ENCODE measurements at places on chromosomes 4 and X.
A peak's percentile ranks its signal among the peaks of the same experiment; 100 is the strongest.

DNA sequence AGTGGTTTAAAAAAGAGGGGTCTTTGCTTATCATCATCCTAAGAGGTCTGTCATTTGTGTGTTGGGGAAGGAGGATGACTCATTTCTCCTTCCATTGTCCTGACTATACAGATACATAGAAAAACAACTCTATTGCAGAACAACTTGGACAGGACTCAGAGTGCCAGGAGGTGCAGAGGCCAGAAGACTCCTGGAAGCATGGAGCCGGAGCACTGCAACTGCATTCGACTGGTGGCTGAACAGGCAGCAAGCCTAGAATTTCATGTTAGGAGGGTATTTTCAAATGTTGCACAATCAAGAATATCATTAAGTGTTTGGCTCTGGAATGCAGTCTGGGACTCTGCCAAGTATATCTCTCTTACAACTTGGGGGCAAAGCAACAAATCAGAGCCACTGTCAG is 35.0 kb upstream of the MAML3 start:
- peak; percentile 24 for DNase-seq

DNA sequence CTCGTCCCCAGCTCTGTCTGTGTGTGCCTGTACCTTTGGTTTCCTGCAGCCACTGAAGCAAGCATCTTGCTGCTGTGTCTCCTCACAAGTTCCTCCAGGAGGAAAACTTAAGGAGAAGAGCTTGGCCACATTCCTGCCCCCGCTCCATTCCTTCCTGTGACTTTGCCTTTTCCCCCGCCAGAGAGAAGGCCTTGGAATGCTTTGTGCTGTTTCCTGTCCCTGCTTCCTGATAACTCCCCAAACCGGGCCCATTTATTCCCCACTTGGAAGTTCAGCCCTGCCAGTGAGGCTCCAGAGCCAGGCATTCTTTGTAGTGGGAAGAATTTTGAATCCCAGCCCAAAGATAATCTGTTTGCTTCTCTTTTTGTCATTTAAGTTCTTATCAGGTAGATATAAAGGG is 33.1 kb downstream of the SMIM10L2A start:
- DNase-seq: no peak

- no peak for DNase-seq
Observed at GRCh38 chr4:102575369-102576129, 74.4 kb downstream of the NFKB1 start.

DNA sequence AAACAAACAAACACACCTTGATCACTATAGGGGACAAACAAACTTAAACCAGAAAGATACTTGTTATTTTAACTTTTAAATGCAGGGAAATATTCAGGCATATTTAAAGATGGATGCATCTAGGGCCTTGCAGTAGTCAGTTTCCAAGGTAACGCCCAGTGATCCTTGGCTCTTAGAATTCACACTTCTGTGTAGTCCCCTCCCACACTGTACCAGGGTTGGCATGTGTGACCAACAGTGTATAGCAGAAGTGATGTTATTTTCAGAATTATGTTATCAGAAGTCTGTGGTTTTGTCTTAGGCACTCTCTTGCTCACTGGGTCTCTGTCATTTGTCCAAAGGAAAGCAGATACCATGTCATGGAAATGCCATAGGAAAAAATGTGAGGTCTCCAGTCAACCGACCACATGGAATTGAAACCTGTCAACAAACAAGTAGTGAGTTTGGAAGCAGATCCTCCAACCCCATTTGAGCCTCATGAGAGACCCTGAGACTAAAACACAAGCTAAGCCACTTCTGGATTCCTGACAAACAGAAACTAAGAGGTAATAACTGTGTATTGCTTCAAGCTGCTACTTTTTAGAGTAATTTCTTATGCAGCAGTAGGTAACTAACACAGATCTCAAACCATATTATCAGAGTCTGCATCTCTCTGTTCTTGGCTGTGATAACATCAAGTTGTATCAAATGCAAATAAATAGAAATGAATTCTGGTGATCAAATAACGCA is 670.3 kb downstream of the KCTD8 start:
- no peak for DNase-seq

DNA sequence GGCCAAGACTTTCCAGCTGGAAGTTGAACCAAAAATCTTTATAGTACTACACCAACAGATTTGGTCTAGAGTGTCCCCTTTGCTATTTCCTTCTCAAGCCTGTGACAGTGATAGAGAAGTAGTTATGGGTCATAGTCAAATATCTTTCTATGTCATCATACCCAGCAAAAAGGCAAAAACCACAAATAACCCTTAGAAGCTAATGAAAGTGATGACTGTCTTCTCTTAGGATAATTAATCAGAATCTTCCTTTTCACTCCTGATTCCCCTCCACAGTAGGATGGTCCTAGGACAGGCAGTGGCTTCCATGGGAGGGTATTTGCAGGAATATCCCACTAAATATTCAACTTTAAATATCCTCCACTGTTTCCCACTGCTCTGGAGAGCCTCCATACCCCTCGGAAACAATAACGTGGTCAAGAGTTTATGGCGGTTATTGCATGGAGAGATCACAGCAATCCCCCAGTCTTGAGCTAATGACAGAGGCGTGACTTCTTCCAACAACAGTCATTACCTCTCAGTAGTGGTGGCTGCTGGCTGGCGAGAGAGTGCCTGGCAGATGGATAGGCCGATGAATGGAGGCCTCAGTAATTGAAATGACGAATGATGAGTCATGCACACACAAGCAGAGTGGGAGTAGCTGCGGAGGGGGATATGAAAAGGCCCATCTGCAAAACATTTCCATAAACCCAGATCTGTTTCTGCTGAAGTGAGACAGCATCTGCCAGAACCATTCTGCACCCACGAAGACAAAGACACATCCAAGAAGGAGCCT is 154.9 kb downstream of the STK32B start:
- peak; percentile 60 for DNase-seq

- DNase-seq: no peak
Observed at GRCh38 chr4:53004497-53005148, 142.5 kb downstream of the RASL11B start.

DNA sequence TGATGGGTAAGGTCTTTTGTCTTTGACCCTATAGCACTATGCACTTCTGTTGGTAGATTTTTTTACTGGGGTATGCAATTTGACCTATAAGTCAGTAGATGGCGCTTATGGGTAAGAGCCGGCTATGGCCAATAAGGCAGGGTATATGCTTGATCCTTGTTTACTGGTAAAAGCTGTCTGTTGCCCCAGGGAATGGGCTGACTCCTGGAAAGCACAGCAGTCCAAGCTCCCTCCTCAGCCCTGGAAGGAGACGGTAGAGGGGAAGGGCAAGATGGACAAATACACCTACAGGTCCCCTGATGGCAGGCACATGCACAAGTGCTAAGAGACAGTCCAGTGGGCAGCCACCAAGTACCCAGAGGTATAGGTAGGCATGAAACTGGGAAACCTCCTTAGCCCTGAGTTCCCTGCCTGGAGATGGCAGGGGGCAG is 63.7 kb downstream of the ADAMTS3 start:
- peak; percentile 10 for DNase-seq

GRCh38 chr4:122826553-122827257 is at the start of gene FGF2:
TSS of gene FGF2 (plus strand) at chr4:122826831. CDS start at chr4:122827175, 344 bp downstream.
- no peak for DNase-seq

GRCh38 chrX:153755136-153755535 is 8.9 kb upstream of the PLXNB3 start:
- DNase-seq: no peak

- DNase-seq: no peak
Observed at GRCh38 chr4:25417014-25417413, 40.0 kb downstream of the ANAPC4 start.

- DNase-seq: peak; percentile 69
Observed at GRCh38 chr4:184514121-184514988, 40.0 kb upstream of the IRF2 start.

- DNase-seq: no peak
Observed at GRCh38 chr4:183789657-183790056, 115.5 kb upstream of the STOX2 start.

DNA sequence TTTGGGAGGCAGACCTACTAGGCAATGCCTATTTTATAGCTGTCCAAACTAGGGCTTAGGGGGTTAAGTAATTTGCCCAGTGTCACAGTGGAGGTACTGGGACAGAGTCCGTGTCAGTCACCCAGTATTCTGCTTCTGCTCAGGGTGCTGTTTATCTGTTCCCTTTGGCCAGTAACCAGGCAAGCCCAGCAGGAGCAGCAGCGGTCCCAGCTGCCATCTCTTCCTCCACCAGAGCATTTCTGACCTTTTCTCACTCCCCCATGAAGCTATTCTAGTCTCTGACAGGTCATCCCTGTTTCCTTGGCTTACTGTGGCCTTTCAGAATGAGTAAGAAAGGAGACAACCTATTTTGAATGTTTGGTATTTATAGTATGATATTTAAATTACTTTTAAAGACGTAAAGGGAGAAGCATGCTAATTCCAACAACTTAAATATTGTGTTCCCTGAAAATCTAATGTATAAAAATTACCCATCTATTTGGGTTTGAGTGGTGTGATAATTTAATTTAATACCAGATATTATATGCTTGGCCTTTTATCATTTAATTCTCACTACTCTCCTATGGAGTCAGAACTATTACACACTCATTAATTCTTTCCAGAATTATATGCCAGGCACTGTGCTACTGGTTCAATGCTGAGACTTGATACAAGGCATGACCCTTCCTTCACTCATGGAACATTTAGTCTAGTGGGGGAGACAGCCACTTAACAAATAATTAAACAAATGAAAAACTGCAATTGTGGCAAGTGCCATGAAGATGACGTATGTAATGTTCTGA is 60.6 kb downstream of the RPS6KA3 start:
- no peak for DNase-seq

DNA sequence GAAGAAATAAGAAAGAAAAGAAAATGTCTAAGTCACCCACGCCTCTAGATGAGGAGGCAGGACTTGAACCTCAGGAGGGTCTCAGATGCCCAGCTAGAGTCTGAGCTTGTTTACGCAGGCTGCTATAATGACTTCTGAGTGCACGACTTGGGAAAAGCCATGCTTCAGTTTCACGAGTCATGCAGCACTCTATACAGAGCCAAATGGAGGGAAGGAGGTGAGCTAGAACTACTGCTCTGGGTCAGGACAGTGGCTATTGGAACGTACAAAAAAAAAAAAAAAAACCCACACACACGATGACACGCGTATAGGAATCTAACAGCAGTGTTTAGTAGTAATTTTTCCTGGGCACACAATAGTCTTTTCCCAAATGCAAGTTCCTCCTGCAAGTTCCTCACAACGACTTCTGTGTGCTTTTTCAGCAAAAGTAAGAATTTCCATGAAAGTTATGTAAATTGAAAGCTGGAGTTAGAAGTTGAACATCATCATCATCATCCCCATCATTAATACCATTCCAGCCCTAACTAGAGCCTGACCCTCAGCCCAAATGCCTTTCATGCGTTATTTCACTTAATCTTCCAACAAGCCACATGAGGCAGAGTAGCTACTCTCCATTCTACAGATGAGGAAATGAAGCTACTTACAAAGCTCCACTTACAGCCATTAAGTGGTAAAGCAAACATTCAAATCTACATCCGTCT is 36.6 kb downstream of the IRF2 start:
- no peak for DNase-seq

GRCh38 chrX:357693-358471 is 28.8 kb downstream of the PPP2R3B start:
- DNase-seq: no peak

DNA sequence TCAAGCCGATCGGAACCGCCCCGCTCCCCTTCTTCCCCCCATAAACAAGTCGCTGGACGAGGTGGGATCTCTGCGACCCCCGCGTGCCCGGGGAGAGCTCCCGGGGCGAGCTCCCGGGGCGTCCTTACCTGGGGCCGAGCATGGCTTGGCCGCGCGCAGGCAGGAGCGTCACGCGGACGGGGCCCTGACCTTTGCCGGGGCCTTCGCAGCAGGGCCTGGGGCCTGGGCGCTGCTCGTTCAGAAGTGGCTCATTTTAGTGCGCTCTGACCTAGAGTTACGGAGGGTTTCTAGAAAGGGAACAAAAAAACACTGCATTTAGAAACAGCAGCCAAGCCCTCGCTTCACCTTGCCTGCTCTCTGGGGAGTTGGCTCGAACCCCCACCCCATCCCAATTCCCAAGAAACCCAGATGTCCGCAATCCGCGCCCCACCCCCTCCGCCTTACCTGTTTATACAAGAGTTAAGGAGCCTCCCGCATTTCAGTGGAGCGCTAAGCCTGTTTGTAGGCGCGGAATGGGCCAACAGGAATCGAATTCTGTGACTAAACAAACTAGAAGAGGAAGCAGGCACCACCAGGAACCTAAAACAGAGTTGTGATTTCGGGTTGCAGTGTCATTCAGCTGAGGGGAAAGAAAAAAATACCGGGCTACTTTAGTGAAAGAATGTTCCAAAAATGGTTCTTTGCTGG is 814 bp upstream of the RBM47 start:
- DNase-seq: no peak

DNA sequence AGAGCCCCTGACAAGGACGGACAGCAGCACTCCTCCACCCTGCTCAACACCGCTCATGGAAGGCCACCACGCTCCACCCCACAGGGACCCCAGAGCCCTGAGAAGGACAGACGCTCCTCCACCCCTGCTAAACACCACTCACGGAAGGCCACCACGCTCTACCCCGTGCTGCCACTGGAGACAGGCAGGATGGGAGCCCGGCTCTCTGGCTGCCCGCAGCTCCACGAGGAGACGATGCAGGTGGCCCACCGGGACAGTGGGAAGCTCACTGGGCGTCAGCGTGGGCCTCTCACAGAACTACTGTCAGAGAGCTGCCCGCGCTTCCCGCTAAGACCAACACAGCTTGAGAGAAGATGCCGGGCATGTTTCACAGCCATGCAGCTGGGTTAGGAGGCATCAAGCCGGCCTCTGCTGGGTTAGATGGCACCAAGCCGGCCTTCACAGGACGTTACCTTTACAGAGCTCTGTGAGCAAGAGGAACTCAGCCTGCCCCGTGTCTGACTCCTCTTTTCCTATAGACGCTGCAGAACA is 20.8 kb downstream of the GAK start:
- no peak for DNase-seq

GRCh38 chr4:138487670-138488069 is 245.5 kb upstream of the SLC7A11 start:
- DNase-seq: no peak

DNA sequence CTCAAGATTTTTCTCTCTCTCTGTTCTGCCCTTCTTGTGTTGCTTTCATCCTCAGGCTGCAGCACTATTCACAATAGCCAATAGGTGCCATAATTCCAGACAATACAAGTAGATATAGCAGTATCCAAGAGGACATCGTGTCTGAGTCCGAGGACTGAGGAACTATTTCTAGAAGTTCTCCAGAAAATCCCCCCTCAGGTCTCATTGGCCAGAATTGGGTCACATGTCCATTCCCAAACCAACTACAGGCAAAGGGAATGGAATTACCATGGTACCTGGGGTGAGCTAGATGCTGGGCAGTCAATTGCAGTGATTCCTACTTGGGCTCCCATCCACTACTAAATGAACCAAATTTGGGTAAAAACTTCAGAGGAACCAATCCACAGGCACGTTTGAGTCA is 301.9 kb upstream of the RASGEF1B start:
- no peak for DNase-seq

GRCh38 chr4:120432301-120432860 is 365.7 kb upstream of the MAD2L1 start:
- no peak for DNase-seq

DNA sequence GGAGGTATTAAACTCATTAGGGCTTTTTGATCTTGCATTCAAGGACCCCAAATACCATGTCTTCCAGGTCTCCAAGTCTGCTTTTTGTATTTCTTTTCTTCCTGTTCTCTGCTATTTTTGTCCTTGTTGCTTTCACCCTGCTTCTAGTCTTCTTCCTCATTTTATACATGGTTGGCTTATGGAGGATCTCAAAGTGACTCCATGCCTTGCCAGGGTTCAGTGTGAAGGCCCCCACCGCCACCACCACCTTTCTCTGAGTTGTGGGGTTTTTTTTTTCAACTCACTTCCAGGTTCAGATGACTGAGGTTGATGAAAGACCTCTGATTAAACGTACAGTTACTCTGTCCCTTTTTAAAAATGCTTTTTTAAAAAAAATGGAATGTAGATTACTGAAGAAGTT is 96.3 kb downstream of the MAML3 start:
- no peak for DNase-seq

Measured in AG04449 (cell line).